Fibroblast of gingiva (primary cell): ENCODE measurements at places on chromosomes 11 and 22.

GRCh38 chr11:129374993-129375750 lies 476 bp upstream of the BARX2 start:
- DNase-seq: no peak

DNA sequence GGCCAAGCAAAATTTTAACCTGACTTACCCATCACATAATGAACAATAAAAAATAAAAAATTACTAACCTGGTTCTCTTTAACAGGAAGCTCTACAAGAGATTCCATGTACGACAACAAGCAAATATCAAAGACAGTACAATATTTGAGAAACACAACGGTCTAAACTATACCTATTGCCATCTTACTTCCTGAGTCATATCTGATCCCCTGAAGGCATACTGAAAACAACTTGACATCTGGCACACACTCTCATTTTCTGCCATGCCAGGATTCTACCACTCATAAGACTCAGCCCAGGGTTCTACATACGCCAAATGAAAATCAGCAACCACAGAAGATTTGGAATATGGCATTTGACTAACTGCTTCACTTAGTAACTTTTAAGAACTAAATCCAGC lies 13.8 kb downstream of the DENND5A start:
- DNase-seq: no peak

- DNase-seq: peak; percentile 76
Measured at GRCh38 chr11:27405134-27405533, 42.1 kb upstream of the CCDC34 start.

- no peak for DNase-seq
Measured at GRCh38 chr11:2744166-2744565, 44.4 kb upstream of the KCNQ1OT1 start.

DNA sequence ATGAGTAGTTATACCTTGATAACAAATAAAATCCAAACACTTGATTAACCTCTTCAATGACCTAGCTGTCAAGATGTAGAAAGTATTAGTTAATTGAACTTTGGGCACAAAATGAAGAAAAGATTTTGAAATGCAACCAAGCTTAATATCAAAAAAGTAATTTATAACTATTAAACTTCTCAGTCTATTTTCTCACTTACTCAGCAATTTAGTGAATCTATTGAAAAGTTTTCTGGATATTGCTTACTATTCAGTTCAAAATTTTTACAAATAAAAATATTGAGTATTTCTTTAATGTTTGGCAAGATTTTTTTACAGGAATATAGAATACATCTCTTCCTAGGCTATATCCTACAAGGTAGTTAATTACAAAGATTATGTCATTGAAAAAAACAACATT lies 192.5 kb downstream of the GRIA4 start:
- DNase-seq: no peak

DNA sequence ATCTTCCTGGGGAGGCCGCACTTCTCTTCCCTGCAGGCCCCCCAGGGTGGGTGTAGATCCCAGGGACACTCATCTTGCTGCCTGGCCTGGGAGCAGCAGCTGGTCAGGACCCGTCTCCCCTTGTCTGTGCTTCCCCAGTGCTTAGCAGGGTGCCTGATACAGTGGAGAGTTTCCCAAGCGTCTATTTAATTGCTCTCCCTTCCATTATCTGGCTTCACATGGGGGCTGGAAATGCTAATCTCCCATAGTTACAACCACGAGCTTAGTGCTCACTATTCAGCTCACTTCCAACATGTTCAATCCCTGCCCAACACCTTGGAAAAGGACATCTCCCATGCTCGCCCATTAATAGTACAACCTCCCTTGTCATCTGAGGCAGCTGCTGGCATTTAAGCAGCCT lies 100.5 kb downstream of the DSCAML1 start:
- no peak for DNase-seq

- no peak for DNase-seq
Measured at GRCh38 chr11:1295086-1295485, 14.3 kb downstream of the TOLLIP start.

DNA sequence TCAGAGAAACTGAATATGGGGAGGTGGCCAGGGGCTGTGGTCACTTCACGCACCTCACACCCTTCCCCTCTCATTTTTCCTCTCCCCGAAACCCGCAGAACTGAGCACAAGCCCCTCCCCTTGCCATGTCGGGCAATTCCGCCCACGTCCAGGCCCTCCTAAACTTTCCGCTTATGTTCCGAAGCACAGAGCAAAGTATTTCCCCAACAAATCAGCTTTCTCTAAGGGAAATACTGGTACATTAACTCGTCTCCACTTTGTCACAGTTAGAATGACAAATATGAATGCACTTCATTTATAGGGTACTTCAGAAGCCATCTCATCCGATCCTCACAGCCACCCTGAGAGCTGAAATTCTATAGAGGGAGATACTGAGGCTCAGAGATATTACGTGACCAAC lies 94.7 kb upstream of the TMEM45B start:
- no peak for DNase-seq

GRCh38 chr11:126167488-126167887 lies 44.0 kb downstream of the RPUSD4 start:
- DNase-seq: no peak

- DNase-seq: no peak
Measured at GRCh38 chr11:115912484-115912945, 408.3 kb upstream of the CADM1 start.
